ENCODE measurements at places on chromosomes 3 and 15. TPM values are rescaled to one million over a fixed set of nuclear protein-coding genes. Genes with fewer than 3 reads are reported as not detected.

The CMTM8 gene
- 14.7 TPM for total RNA-seq

The NUP210 gene
- total RNA-seq = 42.8 TPM

The CFAP44 gene
- 1.5 TPM for total RNA-seq

The IQCF5 gene
- not detected for total RNA-seq

The BAHD1 gene
- 11.2 TPM for total RNA-seq

The AADACL2 gene
- not detected for total RNA-seq

The CCR2 gene
- total RNA-seq = not detected

The ATP13A4 gene
- not detected for total RNA-seq

The GLDN gene
- total RNA-seq = 0.08 TPM

The CADM2 gene
- total RNA-seq = 0.05 TPM

The GPR27 gene
- 3.3 TPM for total RNA-seq

The SLC12A8 gene
- total RNA-seq = 2.3 TPM

The NR1I2 gene
- total RNA-seq = not detected

The DISP2 gene
- 1.1 TPM for total RNA-seq

The TMEM108 gene
- not detected for total RNA-seq

The NPAP1 gene
- not detected for total RNA-seq

The GOLGA6L10 gene
- total RNA-seq = 0.50 TPM

The FBXL2 gene
- 7.0 TPM for total RNA-seq

The DUOXA2 gene
- total RNA-seq = not detected

The CCR1 gene
- total RNA-seq = not detected

All from A549 treated with AZD2906 at 1 μM for 4 hours (cell line).